ENCODE measurements at places on chromosomes 6 and 20.

GRCh38 chr20:60242836-60243505 is 284.7 kb downstream of the CDH26 start:
- DNase-seq, result no peak

- no peak for DNase-seq
These were observed 53.3 kb upstream of the EYS start for GRCh38 chr6:65760285-65760684.

GRCh38 chr6:11111769-11112437 is 378 bp upstream of the ERVFRD-1 start:
- no peak for DNase-seq

DNA sequence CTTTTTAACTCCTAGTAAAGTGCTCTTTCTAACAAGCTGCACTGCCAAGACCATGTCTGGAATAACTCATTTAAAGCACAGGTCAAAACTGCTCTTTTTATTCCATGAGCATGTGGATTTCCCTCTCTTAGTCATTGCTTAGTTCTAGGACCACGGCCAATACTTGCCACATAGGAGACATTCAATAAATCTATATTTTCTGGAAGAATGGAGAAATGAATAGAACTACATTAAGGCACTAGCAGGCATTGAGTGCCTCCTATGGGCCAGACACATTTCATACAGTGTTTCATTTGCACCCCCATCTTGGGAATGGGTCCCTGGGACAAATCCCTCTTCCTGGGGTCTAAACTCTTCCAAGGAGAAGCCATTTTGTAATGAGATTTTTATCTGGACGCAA is 552.8 kb upstream of the CITED2 start:
- no peak for DNase-seq

DNA sequence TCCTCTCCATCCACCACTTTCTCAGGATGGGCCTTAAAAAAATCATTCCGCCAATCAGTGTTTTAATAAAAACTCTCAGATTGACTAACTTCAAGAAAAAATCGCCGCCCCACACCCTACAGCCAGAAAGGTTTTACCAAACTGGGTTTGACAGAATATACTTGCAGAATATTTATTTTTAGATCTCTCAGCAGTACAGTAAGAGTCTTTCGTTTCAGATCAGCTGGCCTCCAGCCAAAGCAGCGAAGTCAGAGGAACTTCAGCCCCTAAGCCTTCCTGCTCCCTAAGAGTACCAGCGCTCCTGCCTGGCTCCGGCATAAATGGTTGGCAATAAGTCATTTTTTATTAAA is 24.7 kb downstream of the TBC1D7 start:
- no peak for DNase-seq

DNA sequence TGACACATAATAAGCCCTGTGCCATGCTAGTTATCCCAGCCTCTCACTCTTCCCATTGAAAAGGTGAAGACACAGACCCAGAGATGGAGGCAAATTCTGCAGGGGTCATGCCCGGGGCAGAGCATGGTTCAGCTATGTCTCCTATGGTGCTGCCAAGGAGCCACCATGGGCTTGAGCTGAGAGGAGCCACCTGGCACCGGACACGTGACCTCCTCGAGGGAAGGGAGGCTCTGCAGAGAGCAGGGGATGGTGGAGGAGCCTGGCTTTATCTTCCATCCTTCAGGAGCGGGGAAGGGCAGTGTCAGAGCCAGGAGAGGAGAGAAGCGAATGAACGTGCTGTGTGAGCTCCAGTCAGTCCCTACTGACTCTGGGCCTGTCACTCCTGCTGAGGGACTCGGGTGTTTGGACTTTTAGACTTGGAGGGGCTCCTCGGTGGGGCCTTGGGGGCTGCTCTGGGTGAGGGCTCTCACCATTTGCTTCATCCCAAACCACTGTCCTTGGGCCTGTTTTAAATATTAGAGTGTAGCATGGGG is 11.1 kb upstream of the CCN5 start:
- DNase-seq, result no peak

DNA sequence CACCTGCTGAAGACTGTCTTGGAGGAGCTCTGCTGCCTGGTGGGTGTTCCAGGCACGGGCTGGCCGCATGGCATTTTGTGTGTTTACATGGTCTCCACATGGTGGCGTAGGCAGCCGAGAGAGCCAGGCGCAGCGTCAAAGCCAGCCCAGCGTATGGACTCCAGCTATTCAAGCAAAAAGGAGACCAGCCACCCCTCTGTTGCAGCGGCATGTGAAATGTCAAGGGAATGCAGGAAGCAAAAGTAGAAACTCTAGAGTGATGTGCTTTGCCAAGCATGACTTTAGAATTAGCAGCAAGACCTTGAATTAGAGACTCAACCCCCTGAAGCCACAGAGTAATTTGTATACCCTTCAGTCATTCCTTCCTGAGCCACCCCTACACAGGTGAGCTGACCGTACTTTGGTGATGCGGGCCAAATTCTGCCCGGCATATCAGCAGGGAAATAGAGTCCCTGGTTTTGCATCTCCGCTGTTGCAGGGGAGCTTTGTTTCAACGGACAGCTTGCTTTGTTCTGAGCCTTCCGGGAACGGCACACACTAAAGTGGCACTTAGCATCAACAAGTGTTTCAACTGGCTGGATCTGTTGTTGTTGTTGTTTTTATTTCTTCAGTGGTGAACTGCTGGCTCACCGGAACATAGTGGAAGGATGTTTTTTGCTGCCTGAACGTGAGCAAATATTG is 48.5 kb downstream of the FNDC1 start:
- peak; percentile 1 for DNase-seq

- peak; percentile 41 for DNase-seq
These were observed 32.0 kb upstream of the TMEM217 start for GRCh38 chr6:37289931-37290330.

- no peak for DNase-seq
These were observed 329.2 kb downstream of the CBLN4 start for GRCh38 chr20:55676097-55676496.

- DNase-seq, result no peak
These were observed 173.7 kb downstream of the MBOAT1 start for GRCh38 chr6:20038410-20039204.

DNA sequence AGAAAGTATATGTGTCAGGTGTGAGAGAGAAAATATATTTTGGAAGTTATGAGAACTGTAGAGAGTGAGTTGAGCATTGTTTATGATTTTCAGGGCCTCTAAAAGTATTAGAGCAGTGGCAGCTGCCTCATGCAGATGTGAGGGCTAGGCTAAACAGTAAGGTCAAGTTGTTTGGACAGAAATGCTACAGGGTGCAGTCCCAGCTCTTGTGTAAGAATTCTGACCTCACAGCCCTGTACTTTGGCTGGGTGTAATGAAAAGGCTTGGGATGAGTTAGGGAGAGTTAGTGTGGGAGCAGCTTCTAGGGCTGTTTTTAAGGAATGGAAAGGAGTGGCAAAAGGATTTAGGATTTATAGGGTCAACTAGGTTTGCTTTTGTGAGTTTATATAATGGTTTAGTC is 764.8 kb upstream of the ADGRB3 start:
- no peak for DNase-seq

DNA sequence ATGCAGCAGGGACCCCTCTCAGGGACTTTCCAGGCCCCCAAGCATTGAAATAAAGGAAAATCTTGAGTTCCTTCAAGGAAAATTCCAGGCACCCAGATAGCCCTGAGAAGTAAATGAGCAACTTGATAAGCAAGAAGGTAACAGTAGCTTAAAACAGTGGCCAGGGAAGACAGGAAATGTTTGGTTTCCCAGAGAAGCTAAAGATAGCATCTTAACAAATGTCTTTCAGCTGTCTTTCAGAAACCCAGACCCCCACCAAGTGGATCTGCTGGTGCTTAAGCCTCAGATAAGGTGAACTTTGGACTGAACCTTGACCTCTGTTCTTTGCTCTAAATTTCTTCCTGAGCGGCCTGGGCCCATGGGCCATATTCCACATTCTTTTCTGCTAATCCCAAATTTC is 117.8 kb upstream of the CST7 start:
- no peak for DNase-seq

DNA sequence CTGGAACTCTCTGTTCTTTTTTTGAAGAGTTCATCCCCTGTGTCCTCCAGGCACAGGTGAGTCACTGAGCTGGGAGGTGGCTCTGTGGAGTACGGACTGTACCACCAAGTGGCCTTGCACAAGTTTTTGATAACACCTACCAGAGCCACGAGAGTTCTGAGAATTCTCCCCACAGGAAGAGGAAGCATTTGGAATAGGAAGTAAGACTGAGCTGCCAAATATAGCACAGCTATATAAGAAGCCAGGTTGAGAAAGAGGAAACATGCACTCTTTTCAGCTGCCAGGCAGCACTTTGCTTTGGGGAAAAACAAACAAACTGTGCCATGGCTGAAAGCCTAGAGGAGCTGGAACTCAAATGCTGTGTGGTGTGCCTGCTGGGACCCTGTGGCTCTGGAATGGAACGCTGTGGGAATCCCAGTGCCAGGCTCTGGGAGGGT is 70.8 kb upstream of the RIPOR2 start:
- DNase-seq, result no peak

DNA sequence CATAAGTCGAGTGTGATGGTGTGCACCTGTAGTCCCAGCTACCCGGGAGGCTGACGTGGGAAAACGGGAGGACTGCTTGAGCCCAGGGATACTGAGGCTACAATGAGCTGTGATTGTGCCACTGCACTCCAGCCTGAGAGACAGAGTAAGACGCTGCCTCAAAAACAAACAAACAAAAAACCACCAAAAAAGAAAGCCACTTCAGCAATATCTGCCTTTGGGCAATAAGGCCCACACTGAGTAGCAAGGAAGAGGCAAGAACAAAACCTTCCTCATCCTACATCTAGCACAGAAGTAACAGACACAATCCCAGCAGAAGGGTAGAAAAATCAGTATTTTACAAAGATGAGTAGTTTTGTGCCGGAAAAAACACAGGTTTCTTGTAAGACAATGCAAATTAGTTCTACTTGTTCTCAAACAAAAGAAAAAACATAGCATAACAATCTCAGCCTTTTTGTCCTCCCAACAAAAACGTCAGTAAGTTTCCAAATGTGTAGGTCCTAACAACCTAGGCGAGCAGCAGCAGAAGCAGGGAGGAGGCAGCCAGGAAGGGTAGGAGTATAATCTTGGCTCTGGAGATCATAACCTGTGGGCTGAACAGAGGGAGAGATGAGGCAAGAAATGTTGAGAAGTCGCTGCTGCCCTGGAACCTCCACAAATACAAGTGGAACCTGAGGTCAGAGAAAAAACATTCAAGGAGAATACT is 5.7 kb downstream of the PPP1R10 start:
- DNase-seq, result no peak

- no peak for DNase-seq
These were observed 28.3 kb downstream of the UST start for GRCh38 chr6:148775161-148775560.

GRCh38 chr6:2988094-2988425 is 11.6 kb upstream of the NQO2 start:
- DNase-seq, result no peak

GRCh38 chr20:35172434-35172806 is 548 bp downstream of the PROCR start:
- DNase-seq, result no peak

GRCh38 chr6:158707120-158707820 is 57.4 kb downstream of the SYTL3 start:
- DNase-seq, result no peak

GRCh38 chr20:32451682-32452461 is 93.7 kb downstream of the ASXL1 start:
- DNase-seq, result no peak

Measured in stimulated activated CD4-positive, alpha-beta T cell treated with anti-CD3 and anti-CD28 coated beads, Interleukin-15, amount 100 ng/mL, for 48 hours (primary cell).